ENCODE measurements at places on chromosomes 6 and 20.

DNA sequence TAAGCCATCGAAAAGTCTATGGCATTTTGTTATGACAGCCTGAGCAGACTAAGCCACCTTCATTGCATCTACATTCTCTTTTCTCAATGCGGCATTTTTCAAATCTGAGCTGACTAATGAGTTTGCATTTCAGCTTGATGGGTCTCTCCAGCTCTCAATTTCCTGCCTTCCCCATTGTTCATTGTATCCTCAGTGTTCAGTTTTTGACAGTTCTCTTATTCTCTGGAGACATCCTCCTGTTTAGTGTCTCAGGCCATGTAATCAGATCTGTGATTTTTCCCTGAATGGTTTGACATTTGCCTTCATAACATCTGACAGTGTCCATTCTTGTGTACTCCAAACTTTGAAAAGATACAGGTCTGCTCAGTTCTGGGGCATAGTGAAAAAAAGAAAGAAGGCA, 27.9 kb upstream of the MCM3 start:
- DNase-seq = no peak

DNA sequence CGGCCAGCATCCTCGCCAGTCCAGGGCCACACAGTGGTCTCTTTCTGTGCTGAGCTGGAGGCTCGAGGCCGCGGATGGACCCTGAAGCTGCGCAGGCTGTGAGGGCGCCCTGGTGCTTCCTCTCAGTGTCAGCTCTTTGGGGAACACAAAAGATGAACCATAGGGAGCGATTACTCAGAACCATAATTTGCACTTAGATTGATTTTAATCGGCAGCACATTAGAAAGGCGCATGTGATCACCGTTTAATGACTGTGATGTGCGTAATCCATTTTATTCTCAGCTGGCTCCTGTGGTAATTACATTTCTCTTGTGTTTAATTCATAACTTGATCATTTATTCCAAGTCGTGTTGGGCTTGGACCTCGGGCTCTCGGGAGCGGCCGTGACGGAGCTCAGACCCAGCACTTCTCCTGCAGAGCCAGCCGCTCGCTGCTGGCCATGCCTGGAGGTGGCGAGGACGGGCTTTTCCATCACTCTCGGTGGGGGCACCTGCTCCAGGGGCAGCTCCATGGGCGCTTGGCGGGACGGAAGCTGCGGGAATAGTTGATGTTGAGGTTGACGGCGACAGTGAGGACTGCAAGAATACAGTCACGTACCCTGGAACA, 25.6 kb upstream of the NTSR1 start:
- DNase-seq = no peak

- no peak for DNase-seq
Observed at GRCh38 chr20:9926476-9926875, 87.6 kb upstream of the PAK5 start.

DNA sequence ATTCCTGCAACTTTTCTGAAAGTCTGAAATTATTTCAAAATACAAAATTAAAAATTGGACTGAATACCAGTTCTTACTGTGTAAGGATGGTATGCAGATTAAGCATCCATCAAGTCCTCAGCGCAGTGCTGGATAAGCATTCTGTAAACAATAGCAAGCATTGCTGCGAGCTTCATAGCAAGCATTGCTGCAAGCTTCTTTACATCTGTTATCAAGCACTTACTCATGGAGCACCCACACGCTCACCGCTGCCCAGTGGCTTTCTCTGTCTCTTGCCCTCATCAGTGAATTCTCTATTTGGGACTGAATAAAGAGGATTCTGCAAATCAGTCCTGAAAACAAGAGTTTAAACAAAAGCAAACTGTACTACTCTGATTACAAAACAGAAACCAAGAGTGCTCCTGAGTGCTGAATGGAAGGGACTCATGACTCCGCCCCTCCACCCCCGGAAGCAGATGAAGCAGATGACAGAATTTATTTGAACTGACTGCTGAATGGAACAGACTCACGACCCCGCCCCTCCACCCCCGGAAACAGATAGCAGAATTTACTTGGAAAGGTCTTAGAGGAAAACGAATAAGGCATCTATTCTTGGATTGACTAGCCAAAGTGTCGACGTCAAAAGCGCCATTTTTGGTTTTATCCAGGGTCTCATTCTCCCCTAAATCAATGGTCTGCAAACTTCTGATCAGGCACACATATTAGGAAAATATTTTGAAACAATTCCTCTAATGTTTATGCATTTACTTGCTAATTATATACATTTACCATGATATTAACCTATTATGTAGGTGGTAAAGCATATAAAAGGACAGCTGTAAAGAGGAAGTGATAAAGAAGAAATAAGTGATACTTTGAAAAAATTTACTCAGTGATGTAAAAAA, 22.1 kb upstream of the EYA2 start:
- DNase-seq = peak; percentile 7

GRCh38 chr20:61739086-61739831, 326.4 kb downstream of the TAF4 start:
- no peak for DNase-seq

- DNase-seq = no peak
Observed at GRCh38 chr6:158257781-158258180, 54.5 kb upstream of the TULP4 start.

DNA sequence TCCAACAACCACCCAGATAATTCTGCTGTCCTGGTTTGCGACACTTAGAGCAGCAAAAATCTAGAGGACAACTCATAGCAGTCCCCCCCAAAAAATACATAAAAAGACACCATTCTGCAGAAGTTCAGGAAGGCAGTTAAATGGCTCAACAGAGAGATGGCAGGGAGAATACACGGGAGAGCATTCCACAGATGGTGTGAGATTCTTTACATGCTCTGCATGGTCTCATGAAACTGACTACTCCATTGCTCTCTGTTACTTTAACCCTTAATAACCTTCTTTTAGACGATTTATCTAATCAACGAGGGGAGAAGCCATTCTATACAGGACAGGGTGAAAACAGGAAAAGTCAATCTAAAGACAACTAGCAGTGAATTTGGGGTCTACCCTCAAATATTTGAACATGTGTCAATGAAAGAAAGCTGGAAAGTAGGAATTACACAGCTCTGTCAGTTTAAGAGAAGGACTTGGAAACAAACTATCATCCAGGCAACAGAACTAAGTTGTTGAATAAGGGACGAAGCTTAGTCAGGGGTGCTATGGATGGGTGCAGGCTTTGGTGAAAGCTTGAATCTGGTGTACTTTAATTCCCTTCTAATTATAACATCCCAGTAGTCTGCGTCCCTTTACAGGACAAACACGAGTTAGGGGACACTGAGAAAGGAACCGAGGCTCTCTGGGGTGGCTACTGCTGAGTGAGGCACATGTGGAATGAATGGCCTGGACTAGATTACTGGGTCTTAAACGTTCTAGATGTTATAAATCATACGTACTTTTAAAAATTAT, 5.1 kb downstream of the PERP start:
- DNase-seq = no peak

- DNase-seq = no peak
Observed at GRCh38 chr6:170033666-170034065, 257.2 kb downstream of the DLL1 start.

GRCh38 chr20:62925076-62925419, 1.3 kb downstream of the DIDO1 start:
- DNase-seq = no peak

- DNase-seq = no peak
Observed at GRCh38 chr6:14359438-14359837, 241.9 kb downstream of the CD83 start.

GRCh38 chr6:134464690-134465411, 146.9 kb upstream of the SGK1 start:
- no peak for DNase-seq

DNA sequence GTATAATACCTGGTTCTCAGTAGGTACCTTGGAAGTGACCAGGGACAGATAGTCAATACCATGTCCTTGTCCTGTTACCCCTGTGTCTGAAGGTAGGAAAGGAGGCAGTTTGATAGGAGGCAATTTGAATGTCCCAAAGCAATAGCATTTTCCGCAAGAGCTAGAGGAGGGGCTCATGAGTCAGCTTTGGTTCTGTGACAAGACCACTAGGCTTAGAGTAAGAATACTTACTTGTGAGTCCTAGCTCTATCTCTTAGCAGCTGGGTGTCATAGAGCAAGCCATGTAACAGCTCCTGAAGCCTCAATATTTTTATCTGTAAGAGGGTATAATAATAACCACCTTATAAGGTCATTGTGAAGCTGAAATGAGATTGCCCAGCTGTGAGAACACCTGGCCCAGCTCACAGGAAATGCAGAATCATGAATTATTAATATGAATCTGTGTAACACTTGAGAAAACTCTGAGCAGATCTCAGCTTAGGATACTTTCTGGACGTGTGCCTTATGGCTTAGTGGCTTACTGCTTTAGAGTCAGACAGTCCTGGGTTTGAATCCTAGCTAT, 58.6 kb downstream of the DAAM2 start:
- DNase-seq = peak; percentile 90

GRCh38 chr6:21033575-21034026, 499.3 kb downstream of the CDKAL1 start:
- DNase-seq = no peak

DNA sequence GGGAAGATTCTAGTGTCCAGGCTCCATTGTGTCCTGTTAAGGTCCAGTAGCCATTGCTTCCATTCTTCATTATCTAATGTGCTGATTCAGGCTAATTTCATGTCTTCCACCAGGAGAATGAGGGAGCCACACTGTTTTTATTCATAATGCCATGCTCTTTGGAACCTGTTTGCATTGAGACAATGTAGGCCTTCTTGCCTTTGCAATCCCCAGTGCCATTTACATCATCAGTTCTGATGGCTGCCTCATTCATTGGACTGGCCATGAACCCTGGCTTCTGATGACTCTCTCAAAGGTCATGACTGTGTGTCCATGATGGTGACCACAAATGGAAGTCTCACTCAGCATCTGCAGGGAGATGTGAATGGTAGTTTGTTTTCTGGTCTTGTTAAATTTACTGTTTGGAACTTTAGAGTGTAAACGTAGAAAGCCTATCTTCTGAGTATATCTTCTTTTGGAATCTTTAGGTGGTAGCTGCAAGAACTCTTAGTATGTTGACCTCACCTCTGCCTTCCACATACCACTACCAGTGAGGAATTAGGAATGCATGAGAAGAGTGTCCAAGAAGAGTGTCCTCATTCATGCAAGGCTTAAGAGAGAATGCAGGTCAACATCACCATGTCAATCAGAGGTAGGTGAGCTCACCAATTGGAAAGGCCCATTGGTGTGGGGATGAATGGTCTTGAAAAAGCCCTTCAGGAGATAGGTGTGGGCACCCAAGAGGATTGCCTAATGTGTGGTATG, 42.9 kb upstream of the ZFP64 start:
- DNase-seq = no peak

GRCh38 chr20:44662261-44662660, 10.8 kb upstream of the ADA start:
- DNase-seq = no peak

DNA sequence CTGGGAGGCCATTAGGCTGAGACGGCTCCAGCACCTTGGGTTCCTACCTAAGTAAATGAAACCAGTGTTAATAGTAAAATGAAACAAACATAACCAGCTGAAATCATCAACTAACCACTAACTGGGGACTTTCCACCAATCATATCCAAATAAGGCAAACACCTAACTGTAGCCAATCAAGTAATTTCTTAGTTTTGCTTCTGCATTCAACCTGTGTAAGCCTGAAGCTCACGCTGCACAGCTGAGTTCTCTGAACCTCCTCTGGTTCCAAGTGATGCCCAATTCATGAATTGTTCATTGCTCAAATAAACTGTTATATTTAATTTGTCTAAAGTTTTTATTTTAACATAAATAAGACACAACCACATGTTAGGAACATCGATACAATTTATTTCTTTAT, 22.5 kb downstream of the KLHL32 start:
- DNase-seq = no peak

DNA sequence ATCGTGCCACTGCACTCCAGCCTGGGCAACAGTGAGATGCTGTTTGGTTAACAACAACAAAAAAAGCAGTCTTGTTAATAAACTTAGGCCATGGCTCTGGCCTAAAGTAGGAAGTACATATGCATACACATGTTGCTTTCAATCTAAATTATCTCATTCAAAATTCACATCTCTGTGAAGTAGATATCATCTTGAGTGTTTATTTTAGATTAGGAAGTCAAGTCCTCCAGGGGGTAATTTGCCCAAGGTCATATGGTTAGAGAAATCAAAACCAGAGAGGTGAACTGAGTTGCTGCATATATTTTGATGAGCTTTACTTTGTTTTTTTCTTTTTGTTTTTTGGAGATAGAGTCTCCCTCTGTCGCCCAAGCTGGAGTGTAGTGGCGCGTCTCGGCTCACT, 52.8 kb downstream of the B4GALT5 start:
- DNase-seq = no peak

DNA sequence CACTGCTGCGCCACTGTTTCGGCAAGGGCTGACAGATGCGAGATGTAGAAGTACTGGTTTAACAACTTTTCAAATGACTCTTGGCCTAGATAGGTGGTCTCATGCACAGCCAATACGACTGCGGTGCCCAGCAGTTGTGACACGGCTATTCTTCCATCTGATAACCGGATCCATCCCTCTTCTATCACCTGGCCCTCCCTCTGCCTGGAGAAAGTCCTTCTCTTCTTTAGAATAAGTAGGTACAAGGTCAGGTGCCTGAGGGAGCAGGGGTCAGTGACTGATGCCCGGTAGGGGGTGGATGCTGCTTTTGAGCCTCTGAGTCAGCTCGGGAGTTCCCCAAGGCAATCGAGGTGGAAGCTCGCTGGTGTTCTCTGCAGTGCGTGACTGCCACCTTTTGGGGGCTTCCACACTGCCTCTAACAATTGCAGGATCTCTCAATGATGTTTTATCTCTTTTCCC, 166.8 kb upstream of the GRIK2 start:
- DNase-seq = peak; percentile 23

DNA sequence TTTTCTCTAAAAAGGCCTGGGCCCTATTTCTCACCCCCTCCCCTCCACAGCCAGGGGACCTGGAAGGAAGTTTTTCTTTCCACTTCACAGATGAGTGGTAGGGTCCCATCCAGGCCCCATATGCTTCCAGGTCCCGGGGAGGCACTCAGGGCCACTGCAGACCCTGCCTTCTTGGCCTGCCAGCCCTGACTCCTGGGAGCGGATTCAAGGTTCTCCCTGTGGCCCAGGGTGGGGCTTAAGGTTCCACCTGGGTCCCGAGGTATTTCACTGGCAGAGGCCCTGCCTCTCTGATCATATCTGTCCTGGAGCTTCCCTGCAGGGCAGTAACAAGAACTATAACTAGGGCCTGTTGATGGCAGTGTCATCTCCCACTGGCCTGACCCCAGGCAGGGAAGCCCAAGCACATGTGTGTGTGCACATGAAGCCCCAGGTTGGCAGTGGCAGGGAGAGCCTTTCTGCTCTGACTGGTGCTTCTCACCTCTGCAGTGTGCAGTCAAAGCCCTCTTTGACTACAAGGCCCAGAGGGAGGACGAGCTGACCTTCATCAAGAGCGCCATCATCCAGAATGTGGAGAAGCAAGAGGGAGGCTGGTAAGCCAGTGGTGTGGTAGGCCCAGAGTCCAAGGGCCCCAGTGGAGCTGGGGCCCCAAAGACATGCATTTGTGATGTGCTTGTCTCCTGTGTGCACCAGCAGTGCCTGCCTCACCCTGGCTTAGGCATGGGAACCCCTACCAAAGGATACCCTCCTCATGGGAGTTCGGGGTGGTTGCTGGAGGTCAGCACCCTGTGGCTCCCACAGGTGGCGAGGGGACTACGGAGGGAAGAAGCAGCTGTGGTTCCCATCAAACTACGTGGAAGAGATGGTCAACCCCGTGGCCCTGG, 31.2 kb downstream of the PLCG1 start:
- DNase-seq = no peak

- DNase-seq = no peak
Observed at GRCh38 chr6:13563009-13563408, 11.4 kb upstream of the SIRT5 start.

- DNase-seq = no peak
Observed at GRCh38 chr6:42313941-42314570, 96.4 kb upstream of the MRPS10 start.
